ENCODE measurements at places on chromosomes 2 and 18.

GRCh38 chr18:32576296-32576916 lies 105.7 kb upstream of the GAREM1 start:
- peak; percentile 10 for DNase-seq

DNA sequence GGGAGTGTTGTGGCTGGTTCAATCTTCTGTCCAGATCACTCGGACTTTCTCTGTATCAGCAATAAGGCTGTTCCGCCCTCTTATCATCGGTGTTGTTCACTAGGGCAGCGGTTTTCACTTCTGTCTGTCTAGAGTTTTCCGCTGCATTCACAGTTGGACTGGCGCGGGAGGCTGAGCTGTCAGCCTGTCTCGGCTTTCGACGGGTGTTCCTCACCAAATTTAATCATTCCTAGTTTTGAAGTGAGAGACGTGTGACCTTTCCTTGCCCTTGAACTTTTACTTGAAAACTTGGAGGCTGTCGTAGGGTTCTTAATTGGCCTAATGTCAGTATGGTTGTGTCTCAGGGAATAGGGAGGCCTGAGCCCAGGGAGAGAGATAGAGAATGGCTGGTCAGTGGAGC lies 108.3 kb downstream of the NFATC1 start:
- DNase-seq, result no peak

DNA sequence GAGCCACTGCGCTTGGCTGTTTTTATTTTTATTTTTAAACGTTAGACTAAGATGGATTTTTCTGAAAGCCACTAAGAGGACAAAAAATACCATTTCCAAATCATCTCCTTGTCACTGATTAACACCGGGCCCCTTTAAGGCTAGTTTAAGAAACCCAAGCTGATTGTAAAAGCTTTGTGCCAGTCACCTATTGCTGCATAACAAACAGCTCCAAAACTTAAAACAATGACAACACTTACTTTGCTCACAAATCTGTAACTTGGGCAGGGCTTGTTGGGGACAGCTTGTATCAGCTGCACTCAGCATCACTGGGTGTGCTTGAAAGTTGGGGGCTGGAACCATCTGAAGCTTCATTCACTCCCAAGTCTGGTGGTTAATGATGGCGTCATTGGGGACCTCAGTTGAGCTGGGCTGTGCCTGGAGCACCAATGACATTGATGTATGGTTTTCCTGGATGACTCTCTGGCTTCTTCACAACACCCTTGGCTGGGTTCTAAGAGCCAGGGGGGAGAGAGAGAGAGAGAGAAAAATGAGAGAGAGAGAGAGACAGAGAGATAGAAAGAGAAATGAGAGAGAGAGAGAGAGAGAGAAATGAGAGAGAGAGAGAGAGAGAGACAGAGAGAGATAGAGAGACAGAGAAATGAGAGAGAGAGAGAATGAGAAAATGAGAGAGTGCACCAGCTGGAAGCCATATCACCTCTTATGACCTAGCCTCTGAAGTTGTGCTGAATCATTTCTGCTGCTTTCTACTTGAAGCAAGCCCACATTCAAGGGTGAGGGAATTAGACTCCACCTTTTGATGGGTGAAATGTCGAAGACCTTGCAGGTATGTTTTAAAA lies 26.0 kb upstream of the ATG16L1 start:
- peak; percentile 41 for DNase-seq

- DNase-seq, result no peak
Observed at GRCh38 chr2:12935222-12935621, 218.5 kb downstream of the TRIB2 start.

DNA sequence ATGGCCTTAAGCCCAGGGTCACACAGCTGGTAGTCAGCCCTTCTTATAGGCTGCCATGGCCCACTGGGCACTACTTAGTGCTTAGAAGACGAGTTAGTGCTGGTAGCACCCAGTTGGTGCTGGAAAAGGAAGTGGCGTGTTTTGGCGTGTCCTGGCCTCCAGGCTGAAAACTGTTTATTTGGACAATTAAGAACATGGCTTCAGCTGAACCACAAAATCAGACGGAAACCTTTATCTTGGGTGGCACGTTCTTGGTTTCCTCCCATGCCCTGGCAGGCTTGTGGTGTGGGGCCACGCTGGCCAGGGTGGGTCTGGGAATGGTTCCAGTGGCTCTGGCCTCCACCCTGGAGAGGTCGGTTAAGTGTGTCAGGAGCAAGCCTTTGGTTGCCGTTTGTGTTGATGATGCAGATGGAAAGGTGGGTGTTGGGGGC lies 141.5 kb upstream of the HAAO start:
- no peak for DNase-seq

DNA sequence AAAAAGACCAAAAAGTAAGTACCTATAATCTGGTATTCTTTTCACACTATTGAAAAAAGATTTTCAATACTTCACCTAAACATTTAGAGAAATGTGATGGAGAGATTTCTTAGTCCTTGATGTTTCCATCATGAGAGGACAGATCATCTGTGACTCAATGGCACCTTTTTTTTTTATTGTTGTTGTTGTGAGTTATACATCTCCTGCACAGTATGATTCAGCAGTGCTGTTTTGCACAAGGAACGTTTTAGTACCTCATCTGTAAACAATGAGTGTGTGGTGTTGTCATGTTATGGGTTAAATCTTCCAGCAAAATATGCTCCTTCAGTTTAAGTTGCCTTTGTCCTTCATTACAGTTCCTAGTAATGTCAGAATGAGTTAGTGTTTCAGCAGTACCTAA lies 2.2 kb downstream of the KIAA1328 start:
- no peak for DNase-seq

DNA sequence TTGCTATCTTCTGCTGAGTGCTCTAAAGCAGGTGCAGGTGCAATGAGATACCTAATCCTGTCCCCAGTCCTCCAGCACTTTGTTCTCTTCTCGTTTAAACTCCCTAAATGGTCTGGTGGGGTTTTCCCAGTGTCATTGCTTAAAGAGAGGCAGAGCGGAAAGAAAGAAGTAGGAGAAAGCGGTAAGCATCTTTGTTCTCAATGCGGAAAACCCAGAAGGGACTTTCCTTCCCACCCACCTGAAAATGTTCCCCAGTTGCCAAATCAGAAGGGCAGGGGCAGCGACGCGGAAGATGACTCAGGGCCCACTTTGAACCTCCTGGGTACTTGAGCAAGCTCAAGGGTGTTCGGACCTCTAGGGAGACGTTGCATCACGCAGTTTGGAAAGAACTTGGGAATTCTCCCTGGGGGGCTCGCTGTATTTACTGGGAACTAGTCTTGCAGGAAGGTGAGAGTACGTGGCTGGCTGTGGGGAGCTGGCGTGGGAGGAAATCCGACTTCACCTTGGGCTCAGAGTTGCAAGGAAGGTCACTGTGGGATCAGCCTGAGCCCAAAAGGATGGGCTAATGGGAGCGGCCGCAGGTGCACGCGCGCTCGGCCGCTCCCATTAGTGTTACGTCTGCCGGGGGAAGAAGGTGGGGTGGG lies 589 bp upstream of the SGPP2 start:
- DNase-seq, result no peak

DNA sequence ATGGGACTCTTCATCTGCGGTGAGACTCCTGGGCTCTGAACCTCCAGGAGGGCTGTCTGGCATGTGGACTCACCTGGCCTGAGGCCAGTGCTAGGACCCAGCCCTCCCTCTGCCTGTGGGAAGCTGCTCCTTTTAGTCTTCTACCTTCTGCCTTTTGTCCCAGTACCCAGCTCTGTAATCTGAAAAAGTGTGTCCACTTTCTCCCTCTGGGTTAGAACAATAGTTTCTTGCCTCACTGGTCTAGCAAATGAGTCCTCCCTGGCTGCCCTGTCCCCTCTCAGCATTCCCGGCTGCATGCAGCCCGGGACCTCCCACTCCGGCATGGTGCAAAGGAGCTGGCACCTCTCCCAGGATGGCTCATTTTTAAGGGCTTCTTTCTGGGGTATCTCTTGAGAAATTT lies 25.9 kb downstream of the GKN2 start:
- no peak for DNase-seq

DNA sequence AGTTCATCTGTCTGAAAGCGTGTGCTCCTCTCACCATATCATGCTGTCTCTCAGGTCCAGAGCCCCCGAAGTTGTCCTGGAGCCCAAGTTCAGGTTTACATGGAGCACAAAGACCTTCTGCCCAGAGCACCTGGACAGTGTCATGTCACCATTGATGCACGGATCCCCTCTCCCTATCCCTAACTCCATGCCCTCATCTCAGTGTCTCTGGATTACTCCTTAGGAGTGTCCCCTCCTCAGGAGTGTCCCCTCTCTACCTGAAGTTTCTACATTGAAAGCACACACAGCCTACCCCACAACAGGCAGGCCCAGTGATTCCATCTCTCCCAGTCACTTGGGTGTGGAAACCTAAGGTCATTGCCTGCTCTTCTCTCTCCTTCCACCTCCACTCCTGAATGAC lies 144.1 kb upstream of the NCKAP5 start:
- DNase-seq, result no peak

GRCh38 chr2:60882971-60883753 lies 1.8 kb downstream of the REL start:
- DNase-seq, result no peak

- DNase-seq, result no peak
Observed at GRCh38 chr2:69119104-69119894, 106.3 kb downstream of the ANTXR1 start.

GRCh38 chr18:56982766-56983165 lies 164.1 kb upstream of the BOD1L2 start:
- no peak for DNase-seq

DNA sequence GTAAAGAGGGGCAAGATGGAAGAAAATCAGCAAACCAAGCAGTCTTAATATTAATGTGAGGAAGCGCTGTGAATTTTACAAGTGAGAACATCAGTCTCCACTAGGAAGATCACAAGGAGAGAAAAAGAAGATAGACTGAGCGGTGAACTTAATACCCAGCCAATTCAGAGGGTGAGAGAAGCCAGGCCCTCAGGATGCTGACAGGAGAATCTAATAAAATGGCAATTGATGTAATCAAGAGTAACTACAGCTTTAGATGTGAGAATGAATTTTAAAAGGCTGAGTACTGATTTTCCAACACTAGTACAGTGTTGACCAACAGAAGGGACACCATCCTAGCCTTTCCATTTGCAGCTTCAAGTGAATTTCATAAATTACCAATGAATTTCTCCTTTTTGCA lies 35.7 kb upstream of the SIX2 start:
- DNase-seq, result no peak
